ENCODE measurements at places on chromosomes 12 and 14.

DNA sequence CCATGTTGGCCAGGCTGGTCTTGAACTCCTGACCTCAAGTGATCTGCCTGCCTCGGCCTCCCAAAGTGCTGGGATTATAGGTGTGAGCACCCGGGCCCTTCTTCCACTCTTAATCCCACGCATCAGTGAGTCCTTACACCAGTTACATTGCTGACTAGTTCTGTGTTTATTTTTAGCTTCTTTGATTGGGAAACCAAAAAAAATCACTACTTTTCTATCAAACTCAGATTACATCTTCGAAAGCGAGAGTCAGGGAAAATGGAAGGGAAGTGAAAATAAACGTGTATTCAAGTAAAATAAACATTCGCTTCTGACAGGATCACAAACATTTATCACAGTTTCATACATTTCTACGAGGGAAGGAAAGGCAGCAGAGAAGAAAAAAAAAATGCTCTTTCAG lies 32.2 kb downstream of the FGD6 start:
- DNase-seq = no peak

- DNase-seq = no peak
Observed at GRCh38 chr14:76958980-76959710, 69.4 kb downstream of the IRF2BPL start.

- DNase-seq = no peak
Observed at GRCh38 chr12:75852143-75852542, 179.4 kb downstream of the PHLDA1 start.

GRCh38 chr14:84435820-84436324 lies 1094.1 kb upstream of the FLRT2 start:
- DNase-seq = no peak

DNA sequence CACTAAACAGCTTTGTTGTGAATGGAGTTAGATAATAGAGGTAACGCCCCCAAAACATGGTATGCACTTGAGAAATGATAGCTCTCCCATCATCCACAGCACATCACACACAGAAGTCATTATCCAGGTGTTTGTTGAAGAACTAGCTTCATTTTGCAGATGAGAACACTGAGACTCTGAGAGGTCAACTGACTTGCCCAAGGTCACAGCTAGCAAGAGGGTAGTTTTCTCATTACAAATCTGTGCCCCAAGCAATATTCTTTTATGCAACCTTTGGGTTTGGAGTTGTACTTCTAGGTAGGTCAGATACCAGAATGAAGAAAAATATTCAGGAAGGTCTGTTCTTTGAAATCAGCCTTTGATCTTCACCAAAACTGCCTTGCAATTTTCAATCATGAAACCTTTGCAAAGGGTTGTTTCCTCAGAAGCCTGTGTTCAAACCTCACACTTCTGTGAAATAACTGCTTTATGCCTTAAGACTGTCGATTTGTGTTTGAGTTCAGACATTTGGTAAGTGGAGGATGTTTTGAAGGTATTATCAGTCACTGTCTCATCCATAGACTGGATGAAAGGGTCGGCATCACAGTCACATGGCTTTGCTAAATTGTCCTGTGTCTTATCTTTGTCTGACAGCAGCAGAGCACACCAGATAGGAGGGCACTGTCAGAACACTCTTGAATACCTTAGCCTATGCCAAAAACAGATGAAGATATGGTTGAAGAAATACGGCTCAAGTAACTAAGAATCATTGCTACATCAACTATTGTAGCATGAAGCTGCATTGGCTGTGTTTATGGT lies 233.2 kb upstream of the BTG1 start:
- no peak for DNase-seq

DNA sequence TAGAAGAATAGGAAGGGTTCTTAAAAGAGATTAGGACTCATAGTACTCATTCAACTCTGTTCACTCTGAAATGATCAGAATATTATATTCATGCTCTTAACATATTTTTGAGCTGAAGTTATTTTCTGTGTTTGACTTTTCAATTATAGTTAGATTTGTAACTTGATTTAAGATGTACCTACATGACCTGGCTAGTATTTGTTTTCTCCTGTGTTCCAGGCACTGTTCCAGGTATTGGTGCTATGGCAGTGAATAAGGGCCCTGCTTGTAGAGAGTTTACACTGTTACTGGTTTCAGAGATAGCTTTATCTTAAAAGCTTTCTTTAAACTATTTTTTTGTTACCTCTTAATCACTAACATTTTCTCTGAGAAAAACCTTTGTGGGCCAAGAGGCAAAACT lies 19.1 kb upstream of the SLC17A8 start:
- DNase-seq = peak; percentile 44

GRCh38 chr12:42804928-42805327 lies 215.4 kb upstream of the PRICKLE1 start:
- DNase-seq = no peak

DNA sequence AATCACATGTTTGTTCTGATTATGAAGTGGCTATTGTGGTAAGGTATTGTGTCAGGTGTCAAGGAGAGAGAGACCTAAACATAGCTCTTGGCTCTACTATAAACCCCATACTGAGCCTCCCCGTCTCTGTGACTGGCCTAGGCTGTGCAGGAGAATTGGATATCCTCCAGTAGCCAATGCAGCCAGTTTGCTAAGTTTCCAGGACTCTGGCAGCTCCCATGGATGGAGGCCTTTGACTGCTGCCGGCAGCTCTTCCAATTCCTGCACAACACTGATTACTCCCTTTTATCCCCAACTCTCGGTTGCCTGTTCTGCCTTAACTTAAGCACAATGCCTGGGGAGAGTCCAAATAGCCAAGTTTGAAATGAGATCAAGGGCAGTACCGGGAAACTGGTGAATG lies 59.3 kb downstream of the ABCC9 start:
- no peak for DNase-seq

GRCh38 chr14:23670481-23670880 lies 34.3 kb downstream of the DHRS2 start:
- no peak for DNase-seq

- no peak for DNase-seq
Observed at GRCh38 chr12:54341378-54342300, 16.7 kb downstream of the COPZ1 start.

GRCh38 chr12:94263011-94263811 lies 114.8 kb downstream of the PLXNC1 start:
- no peak for DNase-seq

- no peak for DNase-seq
Observed at GRCh38 chr12:27919671-27920235, 52.8 kb downstream of the PTHLH start.

GRCh38 chr14:73842851-73843250 lies 8.8 kb upstream of the PTGR2 start:
- no peak for DNase-seq

DNA sequence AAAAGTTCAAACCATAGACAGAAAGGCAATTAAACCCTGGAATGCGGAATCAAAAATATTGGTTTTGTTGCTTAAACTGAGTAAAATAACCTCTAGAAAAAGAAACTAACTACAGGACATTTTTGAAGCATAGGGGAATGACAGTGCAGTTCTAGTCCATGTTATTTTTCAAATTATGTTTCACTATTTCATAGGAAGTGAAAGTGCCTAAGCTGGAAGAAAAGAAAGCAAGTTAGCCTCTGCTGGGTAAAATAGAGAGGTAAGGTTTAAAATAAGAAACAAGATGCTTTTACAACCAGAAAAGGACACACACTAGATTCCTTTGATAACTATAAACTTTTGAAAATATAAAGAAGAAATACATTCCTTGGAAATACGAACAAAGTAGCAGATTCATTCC lies 1.1 kb downstream of the CLECL1 start:
- no peak for DNase-seq

GRCh38 chr12:21984375-21984774 lies 43.1 kb upstream of the ABCC9 start:
- DNase-seq = no peak

DNA sequence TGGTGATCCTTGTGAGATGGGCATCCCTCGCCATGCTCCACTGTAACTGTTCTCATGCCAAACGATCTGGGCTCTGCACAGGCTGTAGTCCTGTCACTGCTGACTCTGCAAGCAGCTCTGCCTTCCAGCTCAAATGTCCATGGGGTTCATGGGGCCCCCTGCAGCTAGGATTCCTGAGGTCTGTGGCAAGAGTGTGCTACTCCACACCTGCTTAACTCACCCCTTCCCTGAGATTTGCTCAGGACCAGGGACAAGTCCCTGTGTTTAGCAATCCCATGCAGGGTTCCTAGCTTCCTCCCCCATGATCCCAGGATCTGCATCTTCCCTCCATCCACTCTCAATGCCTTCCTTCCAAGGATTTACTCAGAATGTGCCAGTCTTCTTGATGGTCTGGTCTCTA lies 241.0 kb downstream of the ASCL1 start:
- DNase-seq = no peak

GRCh38 chr14:104115691-104116287 lies 22.6 kb upstream of the KIF26A start:
- DNase-seq = no peak

- DNase-seq = peak; percentile 96
Observed at GRCh38 chr14:52961060-52961639, 10.3 kb upstream of the FERMT2 start.

DNA sequence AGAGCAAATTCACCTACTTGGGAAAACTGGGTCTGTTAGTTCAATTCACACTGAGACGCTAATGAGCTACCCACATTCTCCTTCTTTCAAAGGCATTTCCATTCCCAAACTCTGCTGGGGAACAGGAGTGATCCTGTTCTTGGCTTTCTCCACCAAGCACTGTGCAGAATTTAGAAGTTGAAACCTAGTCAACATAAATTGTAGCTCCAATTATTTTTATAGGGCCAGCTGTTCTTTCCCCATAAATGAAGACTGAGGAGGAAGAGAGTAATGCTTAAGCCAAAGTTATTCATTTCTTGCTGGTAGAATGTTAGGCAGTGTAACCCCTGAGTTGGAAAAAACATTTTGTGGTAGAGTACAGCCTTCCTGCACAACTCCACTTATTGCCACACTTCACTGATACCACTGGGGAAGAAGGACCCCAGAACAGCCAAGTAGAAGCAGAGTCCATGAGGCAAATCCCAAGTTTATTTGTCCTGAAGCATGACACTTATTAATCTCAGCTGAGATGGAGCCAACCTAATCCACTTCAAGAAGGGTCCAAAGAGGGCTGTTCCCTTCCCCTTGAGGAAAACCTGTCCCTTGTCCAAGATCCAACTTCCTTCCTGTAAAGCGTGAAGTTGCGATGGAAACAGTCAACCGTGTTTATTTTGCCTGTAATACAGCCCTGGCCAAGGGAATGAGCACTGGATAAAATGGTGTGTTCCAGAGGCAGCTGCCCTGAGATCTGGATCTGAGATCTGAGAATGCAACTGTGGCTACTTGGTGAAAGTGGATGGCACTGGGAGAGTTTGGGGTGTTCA lies 151.8 kb downstream of the TBX5 start:
- DNase-seq = no peak

DNA sequence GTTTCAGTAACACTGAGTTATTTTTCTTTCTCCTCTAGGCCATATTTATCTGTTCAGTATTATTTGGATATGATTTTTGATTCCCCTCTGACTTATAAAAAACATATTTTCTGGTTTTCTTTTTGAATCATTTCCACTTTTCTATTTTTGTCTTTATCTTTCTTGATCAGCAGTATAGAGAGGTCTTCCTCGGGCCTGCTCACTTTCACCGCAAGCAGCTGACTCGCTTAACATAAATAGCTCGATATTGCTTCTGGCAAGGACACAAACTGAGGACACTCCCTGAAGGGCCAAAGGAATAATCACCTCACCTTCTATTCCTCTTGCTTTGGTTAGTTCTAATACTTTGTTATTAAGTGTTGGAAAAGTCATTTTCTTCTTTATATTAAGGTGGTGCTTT lies 25.8 kb upstream of the TRHDE start:
- DNase-seq = no peak

DNA sequence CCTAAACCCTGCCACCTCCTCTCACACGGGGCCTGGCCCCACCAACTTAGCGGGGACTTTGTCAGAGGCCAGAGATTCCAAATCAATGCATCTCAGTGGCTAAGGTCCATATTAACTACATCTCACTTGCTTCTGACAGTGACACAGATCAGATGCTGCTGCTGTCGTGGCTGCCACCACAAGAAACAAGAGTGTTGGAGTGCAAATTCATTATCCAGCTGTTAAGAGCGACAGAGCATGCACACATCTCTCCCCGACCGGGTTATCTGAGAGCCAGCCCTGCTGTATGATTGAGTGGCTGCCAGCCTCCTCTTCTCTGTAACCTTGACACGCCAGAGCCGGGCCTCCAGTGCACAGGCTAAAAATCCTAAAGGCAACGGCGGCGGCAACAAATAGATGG lies 40.2 kb downstream of the SPRING1 start:
- DNase-seq = peak; percentile 75

DNA sequence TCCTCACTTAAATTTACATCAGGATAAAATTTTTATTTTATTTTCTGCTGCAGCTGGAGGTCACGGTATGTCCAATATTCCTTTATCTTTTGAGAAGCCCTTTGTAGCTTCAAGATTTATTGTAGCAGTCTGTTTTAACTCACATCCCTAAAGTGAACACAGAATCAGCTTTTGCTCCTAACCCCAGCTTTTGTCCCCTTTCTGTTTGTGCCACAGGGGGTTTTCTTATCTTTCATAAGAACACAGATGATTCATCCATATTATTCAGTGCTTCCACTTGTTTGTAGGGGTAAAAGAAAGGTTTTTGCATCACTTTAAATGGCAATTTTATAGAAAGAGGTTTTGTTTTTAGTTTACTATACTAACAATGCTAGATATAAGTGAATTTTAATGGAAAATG lies 21.8 kb upstream of the PIK3C2G start:
- no peak for DNase-seq

Data from NCI-H2029 treated with DMSO at 0.1 percent for 48 hours (cell line).